ENCODE measurements at places on chromosomes 7 and 10.

DNA sequence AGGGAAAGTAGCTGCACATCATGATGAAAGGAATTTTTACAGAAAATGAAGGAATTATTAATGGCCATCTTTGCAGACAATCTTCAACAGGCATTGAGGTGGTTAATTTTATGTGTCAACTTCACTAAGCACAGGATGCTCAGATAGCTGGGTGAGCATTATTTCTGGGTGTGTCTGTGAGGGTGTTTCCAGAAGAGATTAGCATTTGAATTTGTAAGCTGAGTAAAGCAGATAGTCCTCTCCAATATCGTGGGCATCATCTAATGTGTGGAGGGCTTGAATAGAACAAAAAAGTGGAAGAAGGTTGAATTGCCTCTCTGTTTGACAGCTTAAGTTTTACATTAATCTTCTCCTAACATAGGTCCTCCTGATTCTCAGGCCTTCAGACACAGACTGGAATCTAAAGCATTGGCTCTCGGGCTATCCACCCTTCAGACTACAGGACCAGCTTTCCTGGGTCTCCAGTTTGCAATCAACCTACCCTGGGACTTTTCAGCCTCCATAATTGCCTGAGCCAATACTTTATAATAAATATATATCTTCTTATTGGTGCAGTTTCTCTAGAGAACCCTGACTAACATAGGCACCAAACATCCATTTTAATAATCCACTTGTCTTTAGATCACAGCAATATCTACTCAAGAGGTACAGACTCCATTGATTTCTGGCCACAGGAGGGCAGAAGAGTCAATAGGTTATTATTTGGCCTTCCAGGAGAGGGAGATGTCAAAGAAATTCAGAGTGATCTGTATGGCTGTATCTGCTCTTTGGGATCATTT, 10.5 kb upstream of the CRPPA start:
- DNase-seq, result no peak

GRCh38 chr7:15087771-15088170, 185.2 kb upstream of the DGKB start:
- DNase-seq, result no peak

GRCh38 chr10:89278034-89278535, 23.8 kb upstream of the IFIT2 start:
- no peak for DNase-seq

- no peak for DNase-seq
Observed at GRCh38 chr7:13920053-13920697, 69.3 kb downstream of the ETV1 start.

GRCh38 chr7:129703751-129704150, 92.2 kb downstream of the NRF1 start:
- DNase-seq, result no peak

- no peak for DNase-seq
Observed at GRCh38 chr10:73877533-73878160, 3.3 kb upstream of the CAMK2G start.

DNA sequence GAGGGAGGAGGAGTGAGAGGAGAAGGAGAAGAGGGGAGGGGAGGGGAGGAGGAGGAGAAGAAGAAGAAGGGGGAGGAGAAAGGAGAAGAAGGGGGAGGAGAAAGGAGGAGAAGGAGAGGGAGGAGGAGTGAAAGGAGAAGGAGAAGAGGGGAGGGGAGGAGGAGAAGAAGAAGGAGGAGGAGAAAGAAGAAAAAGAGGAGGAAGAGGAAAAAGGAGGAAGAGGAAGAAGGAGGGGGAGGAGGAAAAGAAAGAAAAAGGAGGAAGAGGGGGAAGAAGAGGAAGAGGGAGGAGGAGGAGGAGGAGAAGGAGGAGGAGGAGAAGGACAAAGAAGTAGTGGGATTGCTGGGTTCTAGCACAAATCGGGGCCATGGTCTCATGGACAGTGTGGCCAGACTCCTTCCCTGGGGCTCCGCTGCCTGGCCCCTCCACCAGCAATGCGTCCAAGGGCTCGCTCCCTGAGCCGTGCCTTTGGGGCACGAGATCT, 4.2 kb upstream of the MAFK start:
- DNase-seq, result no peak

GRCh38 chr10:77629775-77630506, 7.7 kb downstream of the KCNMA1 start:
- DNase-seq, result no peak

GRCh38 chr7:106460792-106461254, 176.0 kb upstream of the NAMPT start:
- DNase-seq, result no peak

DNA sequence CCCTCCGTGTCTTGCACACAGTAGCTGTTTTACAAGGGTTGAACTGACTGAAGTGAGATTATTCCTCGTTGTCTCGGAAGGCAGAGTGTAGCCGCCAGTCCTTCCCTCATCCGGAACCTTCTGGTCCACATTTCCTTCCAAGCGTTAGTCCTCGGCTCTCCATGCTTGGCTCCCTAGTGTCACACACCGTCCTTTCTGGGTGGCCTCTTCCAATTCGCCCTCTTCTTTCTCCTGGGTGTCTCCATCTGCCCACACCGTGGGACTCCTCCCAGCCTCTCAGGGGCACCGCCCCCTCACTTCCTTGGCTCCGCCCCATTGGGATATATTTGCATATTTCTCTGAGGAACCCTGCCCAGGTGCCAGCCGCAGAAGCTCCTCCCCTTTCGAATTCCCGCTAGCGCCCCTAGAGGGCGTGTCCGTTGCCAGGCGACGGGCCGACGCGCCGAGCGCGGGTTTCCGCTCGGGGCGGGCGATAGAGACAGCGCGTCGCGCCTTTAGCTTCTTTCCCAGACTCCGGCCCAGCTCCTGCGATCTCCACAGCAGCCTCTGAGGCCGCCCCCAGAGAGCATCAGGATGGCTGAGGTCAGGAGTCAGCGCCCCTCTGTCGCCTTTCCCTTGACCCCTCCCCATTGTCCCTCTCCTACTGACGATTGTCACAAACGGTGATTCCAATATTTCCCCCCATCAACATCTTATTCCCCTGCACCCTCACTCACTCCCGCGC, at the start of gene CFAP58:
CFAP58 (plus strand) TSS at position 509 of the 724 bp plus-strand sequence; CDS start at position 574, 65 bp downstream.
- DNase-seq, result peak; percentile 80

- DNase-seq, result no peak
Observed at GRCh38 chr10:124172181-124172916, 79.0 kb upstream of the CHST15 start.

DNA sequence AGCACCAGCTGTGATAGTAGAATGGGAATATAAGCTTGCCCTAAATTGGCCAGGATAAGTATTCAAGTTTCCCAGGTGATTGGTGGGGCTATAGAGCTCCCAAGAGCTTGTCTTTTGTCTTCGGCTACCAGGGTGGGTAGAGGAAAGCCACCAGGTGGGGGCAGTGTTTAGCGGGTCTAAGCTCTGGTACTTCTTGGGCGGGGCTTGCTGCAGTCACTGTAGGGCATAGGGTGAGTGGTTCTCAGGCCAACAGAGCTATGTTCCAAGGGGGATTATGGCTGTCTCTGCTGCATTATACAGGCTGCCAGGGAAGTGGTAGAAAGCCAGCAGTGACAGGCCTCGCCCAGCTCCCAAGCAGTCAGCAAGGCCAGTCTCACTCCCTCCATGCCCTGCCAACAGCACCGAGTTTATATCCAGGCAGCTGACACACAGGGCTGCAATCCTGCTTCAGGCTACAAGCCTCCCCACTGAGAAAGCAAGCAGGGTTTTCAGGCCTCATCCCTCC, 110.7 kb downstream of the ZNF467 start:
- DNase-seq, result peak; percentile 8

DNA sequence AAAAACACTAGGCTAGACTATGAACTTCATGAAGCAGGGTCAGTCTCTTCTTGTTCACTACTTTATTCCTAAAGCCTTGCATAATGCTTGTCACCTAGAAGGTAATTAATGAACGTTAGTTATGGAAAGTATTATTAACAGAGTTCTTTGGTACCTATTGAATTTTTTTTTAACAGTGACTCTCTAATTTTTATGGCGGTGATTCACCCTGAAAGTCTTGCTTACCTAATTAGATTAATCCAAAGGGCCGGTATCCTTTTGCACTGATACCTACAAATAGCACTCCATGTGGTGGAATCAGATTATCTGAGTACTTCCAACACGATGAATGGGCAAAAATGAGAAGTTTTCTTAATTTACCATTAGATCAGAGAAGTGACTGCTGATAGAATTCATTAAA, 31.7 kb downstream of the STAM start:
- DNase-seq, result no peak

GRCh38 chr10:30737931-30738391, 108.4 kb upstream of the LYZL2 start:
- no peak for DNase-seq

GRCh38 chr10:78177491-78178185, 144.0 kb downstream of the RPS24 start:
- DNase-seq, result no peak

DNA sequence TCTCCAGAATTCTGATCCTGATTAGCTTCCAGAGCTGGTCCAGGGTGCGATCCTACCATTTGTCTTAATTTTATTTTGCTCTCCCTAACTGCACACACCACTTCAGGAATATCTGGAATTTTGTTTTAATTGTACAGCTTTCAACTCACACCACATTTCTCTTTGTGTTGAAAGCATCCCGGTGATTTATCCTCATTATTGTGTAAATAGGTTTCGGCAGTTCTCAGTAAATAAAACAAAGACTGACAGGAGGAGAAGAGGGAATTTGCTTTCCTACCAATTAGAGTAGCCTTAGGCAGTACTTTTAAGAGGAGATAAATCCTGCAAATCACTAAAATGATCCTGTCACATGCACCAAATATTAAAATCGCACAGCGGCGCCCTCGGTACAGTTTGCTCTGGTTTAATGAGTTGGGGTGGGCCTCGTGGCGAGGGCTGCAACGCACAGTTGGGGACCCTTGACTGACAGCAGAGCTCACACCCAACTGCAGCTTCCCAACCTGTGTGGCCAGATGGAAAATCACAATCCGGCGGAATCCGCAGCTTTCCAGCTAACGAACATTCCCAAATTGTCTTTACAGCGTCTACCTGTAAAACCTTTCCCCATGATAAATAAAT, 62.6 kb downstream of the EBF3 start:
- no peak for DNase-seq

- peak; percentile 27 for DNase-seq
Observed at GRCh38 chr10:13787015-13787421, 200.3 kb downstream of the PRPF18 start.

DNA sequence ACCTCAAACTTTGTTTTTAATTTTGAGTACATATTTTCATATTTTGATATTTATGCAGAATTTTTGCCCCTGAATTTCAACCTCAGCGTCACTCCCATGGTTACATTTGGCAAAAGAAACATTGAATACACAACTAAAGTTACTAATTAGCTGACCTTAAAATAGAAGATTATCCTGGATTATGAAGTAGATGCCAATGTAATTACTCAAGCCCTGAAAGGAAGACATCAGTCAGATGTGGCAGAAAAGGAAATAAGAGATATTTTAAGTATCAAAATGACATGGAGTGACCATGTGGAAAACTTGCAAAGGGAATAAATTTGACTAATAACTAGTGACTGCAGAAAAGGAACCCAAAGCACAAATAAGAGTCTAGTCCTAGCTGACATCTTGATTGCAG, 701.3 kb upstream of the KCND2 start:
- no peak for DNase-seq

DNA sequence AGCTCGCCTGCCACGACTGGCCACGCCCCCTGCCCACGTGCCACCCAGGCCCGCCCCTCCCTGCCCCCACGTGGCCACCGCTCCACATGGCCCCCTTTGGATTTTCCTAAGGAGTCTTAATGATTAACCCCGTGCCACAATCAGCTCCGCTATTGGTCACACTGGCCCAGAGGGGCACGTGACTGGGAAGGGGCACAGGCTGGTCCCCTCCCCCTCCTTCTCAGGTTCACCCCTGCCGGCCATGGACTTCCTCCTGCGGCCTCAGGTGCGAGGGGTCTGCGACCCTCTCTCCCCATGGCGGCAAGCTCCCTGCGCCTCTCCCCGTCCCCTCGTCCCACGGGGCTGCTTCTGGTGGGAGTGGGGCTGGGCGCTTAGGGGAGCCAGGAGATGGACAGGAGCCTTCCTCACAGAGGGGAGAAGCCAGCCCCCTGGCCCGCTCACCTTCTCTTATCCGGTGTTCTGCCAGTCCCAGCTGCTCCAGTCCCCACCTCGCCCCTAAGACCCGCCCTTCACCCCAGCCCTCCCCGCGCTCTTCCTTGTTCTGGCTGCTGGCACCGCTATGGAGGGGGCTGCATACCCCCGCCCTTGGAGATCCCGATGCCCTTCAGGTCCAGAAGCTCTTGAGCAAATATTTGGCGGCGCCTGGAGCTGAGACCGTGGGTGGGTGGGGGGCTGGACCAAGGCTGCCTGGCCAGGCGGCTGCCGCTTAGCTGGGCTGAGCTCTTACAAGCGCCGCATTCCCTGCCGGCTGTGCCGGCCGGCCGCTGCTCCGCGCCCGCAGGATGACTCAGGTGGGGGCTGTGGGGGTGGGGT, 3.2 kb downstream of the SLC4A2 start:
- DNase-seq, result no peak

GRCh38 chr7:106793015-106793975, 71.8 kb upstream of the PIK3CG start:
- no peak for DNase-seq

DNA sequence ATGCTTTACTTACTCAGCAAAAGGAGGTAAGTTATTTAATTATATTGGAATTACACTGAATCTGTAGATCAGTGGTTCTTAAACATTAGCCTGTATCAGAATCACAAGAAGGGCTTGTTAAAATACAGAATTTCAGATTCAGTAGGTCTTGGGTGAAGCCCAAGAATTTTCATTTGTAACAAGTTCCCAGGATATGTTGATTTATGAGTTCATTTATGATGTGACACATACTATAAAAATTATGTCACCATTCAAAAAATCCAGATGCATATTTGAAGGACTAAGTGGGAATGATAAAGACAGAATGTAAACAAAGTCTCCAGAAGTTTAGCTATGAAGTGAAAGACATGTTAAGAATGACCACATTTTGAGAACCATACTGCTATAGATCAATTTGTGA, 52.3 kb downstream of the HECTD2 start:
- no peak for DNase-seq

DNA sequence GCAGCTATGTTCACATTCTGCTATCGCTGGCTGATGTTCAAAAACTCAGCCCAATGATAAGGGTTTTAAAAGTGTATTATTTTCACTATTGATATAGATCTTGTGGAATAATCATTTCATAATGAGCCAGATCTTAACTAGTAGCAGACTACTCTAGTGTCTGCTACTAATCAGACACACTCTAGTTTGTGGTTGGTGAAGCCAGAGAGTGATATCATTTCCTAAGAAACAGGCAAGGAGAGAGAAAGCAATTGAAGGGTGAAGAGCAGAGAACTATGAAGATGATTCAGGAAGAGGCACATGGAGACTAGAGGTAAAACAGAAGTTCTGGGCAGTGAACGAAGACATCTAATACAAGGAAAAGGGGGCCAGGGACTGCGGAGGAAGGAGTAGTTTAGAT, 58.2 kb upstream of the BET1 start:
- DNase-seq, result no peak

- DNase-seq, result no peak
Observed at GRCh38 chr10:35392482-35393228, 56.3 kb downstream of the CCNY start.

All from stimulated activated CD4-positive, alpha-beta T cell treated with anti-CD3 and anti-CD28 coated beads, Interleukin-1b, Interleukin-23, amount 100 ng/mL, for 1 hour (primary cell).